ENCODE measurements at places on chromosomes 3 and 15.

DNA sequence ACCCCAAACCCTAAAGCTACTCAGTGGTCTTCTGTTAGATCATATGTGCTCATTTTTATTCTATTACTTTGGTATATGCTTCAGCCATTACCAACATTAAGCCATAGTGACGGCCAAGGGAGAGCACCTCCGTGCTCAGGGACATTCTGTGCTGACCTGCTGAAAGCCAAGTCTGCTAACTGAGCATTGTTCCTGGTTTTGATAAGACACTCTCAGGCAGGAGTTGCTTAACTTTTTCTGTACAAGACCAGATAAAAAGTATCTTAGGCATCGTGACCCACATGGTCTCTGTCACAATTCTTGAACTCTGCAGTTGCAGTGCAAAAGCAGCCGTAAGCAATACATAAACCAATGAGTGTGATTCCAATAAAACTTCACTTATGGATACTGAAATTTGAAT lies 100.6 kb downstream of the KLHL25 start:
- no peak for DNase-seq

DNA sequence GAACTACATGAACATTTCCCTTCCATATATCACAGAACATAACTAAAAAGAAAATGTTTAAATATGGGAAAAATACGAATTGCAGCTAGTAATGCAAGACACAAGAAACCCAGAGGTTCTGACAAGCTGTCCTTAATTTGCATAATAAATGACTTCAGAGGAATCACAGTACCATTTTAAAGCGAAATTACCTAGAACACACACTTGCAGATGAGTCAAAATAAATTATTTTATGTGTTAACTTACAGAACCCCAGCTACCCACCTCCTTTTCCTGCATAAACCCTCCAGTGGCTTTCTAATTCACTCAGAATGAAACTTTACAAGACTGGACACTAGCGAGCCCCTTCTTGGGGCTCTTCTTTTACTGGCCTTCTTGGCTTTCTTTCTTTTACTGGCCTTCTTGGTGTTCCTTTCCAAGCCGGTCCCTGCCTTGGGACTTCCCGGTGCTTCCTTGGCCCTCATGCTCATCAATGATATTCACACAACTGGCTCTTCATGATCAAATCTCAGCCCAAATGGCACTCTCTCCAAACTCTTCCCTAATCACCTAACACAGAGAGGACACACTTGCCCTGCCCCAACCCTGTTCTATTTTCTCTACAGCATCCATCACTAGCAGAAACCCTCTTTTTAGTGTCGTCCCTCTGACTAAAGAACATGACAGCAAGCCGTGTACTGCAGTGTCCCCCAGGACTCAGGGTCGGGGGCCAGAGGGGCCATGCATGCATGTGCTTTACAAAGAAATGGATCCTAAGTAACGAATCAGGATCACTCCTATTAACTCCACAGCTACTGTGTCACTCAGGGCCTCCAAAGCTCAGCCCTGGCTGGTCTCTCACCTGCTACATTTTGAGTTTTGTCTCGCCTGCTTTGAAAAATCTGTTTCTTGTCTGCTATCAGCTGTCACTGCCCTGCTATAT lies 4.8 kb downstream of the CHSY1 start:
- no peak for DNase-seq

DNA sequence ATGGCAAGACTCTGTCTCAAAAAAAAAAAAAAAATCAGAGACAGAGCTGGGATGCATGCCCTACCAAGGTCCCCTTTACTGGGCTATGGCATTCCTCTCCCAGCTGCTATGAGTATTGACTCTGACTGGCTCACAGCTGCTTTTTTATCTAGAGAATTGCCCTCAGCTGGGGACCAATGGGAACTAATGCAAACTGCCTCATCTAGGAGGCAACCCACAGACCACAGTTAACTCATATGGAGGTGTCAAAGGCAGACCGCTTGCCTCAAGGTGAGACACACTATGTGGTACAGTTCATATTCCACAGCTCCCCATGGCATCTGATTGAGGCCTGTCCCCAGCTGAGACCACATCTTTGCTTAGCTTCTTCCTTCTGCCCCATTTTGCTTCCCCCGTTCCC lies 183.5 kb upstream of the EOMES start:
- no peak for DNase-seq

DNA sequence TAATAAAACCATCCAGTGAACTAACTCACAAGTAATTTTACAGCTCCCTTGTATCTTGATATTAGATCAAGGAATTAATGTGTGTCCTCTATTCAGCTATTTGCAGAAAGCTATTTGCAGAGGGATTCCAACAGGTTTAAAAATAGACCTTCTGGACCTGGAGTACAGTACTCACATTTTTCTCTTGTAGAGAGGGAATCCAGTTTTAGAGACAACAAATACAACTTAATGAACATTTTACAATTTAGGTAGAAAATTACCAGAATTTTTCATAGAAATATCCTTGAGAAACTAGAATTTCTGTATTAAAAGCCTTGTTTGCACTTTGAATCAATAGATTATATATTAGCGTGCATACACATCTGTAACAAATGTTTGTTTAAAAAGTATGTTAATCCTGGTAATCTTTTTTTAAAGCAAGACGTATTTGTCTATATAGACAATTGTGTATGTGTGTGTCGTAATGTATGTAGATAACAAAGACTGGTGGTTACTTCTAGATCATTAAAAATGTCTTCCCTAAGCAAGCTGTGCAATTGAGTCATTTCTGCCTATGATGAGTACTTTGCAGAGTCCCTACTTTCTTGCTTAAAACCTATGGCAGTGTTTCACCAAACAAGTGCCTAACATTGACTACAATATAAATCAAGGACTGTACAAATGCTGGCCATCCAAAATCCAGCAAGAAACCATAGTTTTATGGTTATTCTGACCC lies 57.9 kb downstream of the PPP2R3A start:
- no peak for DNase-seq

DNA sequence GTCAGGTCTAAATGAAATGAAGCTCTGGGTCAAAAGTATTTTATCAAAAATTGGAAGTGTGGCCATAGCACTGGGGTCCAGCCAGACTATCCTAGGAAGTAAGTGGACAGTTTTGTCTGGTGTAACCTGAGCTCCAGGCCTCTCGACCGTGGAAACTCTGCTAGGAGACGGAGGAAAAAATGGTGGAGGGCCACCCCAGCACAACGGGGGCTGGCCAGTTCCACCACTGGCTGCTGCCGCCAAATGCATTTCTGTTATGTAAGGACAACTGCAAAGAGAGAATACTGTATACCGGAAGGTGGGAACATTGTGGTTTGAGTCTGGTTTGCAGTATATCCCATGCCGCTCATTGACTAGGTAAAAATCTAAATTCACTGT lies 235.7 kb downstream of the GREM1 start:
- DNase-seq = no peak

- no peak for DNase-seq
Measured at GRCh38 chr3:106068795-106069194, 200.0 kb upstream of the CBLB start.

DNA sequence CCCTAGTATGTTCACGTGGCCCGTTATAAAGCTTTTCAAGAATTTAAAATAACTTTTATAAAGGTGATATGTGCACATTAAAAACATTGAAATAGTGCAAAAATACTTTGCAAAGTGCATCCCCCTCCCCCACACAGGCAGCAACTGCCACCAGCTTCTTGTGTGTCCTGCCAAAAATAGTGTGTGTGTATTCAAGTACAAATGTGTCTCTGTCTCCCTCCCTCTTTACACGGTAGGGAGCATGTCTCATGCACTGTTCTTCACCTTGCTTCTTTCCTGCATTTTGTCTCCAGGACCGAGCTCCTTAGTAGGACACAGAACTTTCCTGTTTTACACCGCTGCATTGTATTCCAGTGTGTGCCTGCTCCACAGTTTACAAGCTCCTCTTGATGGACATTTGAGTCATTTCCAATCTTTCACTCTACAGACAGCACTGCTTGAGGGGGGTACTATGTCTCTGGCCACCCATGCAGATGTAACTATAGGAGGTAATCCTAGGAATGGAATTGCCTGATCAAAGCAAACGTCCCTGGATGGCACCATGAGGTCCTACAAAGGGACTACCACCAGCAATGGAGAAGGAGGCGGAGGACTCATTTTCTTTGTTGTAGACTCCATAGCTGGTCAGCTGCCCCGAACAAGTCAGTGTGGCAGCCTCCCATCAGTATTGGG lies 52.4 kb downstream of the SLC6A6 start:
- no peak for DNase-seq

DNA sequence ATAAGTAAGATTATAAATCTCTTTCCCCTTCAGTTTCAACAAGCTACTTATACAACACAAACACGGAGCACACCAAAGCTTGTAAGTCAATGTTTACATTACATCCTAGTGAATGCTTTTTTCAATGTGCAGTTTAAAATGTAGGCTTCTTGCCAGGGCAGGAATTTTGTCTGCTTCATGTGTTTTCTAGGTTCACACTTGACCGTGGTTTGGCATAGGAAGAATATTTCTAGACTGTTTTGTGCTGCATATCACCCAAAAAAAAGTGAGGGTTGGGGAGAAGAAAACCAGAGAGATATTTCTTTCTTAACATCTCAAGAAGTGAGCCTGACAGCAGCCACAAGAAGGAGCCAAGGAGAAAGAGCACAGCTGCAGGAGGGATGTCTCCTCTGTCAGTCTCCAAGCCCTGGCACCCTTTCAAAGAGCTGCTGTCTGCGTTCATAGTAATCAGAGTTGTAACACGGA lies 255.8 kb downstream of the MEIS2 start:
- DNase-seq = no peak

DNA sequence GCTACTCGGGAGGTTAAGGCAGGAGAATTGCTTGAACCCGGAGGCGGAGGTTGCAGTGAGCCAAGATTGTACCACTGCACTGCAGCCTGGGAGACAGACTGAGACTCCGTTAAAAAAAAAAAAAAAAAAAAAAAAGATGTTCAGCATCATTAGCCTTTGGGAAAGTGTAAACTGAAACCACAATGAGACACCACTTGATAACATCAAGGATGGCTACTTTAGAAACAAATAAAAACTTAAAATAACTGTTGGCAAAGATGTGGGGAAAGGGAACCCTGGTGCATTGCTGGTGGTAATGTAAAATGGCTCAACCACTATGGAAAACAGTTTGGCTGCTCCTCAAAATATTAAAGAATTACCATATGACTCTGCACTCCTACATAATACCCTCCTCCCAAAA lies 1.9 kb downstream of the LEO1 start:
- no peak for DNase-seq

DNA sequence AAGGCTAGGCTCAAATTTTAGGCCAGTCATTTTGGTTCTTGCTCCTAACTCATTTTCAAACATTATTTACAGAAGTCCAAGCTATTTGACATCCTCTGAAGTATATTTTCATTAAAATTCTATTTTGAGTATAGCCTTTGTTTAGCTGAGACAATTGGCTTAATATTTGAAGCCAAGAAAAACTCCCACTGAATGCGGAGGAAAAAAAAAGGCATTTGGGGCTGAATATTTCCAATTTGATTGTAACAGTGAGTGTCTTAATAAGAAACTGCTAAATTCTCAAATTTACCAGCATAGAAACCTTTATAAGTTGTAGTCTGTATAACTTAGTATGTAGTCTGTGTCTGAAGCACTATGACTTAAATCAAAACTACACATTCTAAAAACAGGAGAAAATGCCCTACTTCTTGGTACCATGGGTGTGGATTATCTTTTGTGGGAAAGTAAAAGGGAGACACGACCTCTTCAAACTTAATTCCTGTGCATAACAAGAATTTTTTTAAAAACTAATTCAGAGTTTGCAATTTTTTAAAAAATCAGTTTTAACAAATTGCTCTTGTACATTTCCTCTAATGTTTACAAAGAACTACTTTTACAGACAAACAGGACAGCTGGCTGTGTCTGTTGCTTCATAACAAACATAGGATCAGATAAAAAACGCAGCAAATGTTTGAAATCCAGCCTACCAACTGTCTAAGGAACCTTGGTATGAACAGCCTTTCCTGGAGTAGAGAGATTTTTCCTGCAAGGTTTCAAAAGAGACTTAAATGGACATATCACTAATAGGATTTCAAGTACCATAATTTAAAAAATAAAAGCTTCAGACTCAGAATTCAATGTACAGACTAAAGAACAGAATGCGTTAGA lies 52.7 kb upstream of the LMOD3 start:
- no peak for DNase-seq

- no peak for DNase-seq
Measured at GRCh38 chr3:138062037-138062436, 52.1 kb downstream of the CLDN18 start.

DNA sequence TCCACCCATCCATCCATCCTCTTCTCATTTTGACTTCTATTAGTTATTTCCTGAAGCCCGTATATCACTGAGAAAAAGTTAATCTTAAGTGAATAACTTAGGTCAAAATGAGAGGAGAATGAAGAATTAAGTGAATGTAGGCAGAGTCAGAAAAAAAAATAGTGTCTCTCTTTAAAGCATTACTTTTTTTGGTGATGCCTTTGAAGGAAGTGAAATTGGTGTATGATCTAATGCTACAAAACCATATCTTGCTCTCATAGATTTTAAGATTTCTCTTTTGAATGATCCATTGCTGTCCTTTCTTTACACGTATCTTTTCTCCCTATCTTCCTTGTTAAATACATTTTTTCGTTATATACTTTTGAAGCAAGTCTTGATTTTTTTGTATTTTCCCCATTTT lies 23.4 kb downstream of the FNDC3B start:
- DNase-seq = no peak

DNA sequence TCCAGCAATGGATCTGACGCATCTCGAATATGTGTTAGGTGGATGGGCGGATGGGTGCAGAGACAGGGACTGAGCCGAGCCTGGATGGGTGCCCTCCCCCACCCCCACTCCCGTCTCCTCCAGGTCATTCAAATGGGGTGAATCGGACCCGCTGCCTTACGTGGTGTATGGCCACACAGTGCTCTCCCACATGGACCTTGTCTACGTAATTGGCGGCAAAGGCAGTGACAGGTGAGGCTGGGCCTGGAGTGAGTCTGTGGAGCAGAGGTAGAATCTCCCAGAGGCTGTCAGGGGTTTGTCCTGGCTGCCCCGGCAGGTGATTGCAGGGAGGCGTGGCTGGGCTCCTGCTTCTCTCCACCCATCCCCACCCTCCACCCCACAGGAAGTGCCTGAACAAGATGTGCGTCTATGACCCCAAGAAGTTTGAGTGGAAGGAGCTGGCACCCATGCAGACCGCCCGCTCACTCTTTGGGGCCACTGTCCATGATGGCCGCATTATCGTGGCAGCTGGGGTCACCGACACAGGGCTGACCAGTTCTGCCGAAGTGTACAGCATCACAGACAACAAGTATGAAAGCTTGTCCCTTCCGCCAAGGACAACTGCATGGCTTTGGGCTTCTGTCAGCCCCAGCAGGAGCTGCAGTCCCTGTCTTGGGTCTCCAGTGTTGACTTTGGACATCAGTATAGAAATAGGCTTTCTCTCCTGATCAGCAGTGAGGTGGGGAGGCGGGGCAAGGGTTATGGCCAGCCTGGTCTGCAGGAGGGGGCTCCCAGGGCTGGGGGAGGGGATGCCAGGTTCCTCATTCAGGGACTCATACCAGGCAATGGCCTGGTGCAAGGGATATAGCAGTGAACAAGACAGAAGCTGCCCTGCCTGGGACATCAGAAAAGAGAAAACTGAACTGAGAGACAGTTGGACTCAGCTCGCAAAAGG lies 3.4 kb downstream of the KLHL40 start:
- no peak for DNase-seq

- DNase-seq = no peak
Measured at GRCh38 chr3:11244121-11244677, 28.0 kb upstream of the ATG7 start.
